ENCODE measurements at places on chromosomes 12 and 14. TPM values are rescaled to one million over a fixed set of nuclear protein-coding genes. Genes with fewer than 3 reads are reported as not detected.

DNA sequence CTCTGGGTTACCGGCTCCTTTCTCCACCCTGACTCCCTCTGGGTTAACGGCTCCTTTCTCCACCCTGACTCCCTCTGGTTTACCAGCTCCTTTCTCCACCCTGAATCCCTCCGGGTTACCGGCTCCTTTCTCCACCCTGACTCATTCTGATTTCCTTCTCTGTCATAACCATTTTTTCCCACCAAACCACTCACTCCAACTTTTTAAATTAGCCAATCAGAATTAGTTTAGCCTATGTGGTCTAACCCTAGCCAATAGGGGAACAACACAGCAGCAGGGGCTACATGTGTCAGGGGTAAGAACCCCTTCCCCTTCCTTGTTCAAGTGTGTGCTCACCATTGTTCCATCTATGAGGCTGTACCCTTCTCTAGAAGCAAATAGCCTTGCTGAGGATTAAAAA, 98.4 kb upstream of the RBM19 start:
- DNase-seq = no peak

The SLC25A47 gene
- total RNA-seq = not detected

DNA sequence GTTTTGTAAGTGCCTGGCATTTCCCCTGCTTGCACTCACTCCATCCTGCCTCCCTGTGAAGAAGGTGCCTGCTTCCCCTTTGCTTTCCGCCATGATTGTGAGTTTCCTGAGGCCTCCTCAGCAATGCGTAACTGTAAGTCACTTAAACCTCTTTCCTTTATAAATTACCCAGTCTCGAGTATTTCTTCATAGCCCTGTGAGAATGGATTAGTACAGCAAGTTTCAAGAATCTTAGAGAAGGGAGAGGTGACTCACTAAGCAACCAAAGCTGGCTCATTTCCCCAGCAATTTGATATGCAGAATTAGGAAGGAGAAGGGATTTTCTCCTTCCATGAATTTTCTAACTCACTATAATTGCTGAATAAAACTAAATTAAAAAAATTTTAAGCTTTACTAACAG, 251.0 kb upstream of the FOXG1 start:
- no peak for DNase-seq

The DPPA3 gene
- not detected for total RNA-seq

GRCh38 chr12:128944956-128945355, 91.7 kb downstream of the GLT1D1 start:
- DNase-seq = no peak

DNA sequence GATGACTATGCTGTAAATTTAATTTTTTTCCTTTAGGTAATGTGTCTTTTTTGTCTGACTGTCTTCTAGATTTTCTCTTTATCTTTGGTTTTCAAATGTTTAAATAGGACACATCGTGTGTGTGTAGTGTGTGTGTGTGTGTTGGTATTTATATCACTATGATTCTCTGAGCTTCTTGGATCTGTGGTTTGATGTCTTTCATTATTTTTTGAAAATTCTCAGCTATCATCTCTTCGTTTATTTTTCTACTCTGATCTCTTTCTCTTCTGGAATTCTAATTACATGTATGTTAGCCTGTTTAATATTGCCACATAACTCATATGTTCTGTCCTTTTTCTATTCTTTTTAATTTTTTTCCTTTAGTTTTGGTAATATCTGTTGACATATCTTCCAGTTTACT, 73.5 kb upstream of the OR10AD1 start:
- no peak for DNase-seq

All from cerebellum (tissue), 4 donors.